ENCODE measurements at places on chromosomes 13 and 19. TPM values are rescaled to one million over a fixed set of nuclear protein-coding genes. Genes with fewer than 3 reads are reported as not detected.
A peak's percentile ranks its signal among the peaks of the same experiment; 100 is the strongest.

The LILRB5 gene
- not detected for total RNA-seq

- DNase-seq: peak; percentile 56
Measured at GRCh38 chr19:14536926-14537692, 7.7 kb downstream of the TECR start.

DNA sequence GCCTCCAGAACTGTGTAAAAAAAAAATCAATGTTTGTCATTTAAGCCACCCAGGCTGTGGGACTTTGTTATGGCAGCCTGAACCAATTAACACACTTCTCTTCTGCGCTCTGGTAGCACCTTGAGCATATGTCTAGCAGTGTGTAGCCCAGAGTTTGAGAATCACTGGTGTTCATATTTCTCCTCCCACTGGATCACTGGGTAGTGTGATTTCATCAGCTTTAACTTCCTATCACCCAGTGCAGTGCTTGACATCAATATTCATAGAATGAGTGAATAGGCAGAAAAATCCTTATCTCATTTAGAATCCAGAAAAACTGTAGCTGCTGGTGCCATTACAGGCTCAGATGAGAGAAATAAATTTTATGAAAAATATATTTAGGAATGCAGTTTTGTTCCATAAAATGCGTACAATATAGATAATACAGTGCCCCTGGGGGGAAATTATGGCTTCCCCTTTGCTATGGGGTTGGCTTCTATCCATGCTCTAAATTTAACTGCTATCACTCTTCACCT, 30.7 kb upstream of the WASF3 start:
- DNase-seq: no peak

The SBNO2 gene
- total RNA-seq: 82.8 TPM

GRCh38 chr19:581399-582111, 8.1 kb upstream of the HCN2 start:
- DNase-seq: no peak

DNA sequence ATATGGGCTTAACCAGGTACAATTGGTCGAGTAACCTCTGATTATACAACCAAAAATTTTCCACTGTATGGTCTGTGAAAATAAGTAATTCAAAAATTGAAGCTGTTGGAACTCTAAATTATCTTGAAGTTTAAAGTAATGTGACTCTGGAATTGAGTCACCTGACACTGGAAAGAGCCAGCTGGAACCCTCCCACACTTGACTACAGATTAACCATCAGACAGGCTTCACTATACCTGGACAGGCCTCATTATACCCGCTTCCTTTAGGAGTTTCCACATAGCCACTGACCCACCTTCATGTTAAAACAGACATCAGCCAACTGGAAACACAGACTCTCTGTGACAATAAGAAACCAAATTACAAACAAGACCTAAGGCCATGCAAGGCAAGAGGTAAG, 1.3 kb downstream of the ZNF433 start:
- DNase-seq: no peak

- DNase-seq: no peak
Measured at GRCh38 chr19:15419413-15420025, 731 bp upstream of the AKAP8L start.

The DIRAS1 gene
- 0.28 TPM for total RNA-seq

- no peak for DNase-seq
Measured at GRCh38 chr19:18185538-18185937, 7.5 kb upstream of the MPV17L2 start.

The PBX4 gene
- total RNA-seq: 23.4 TPM

The SLITRK5 gene
- total RNA-seq: not detected

DNA sequence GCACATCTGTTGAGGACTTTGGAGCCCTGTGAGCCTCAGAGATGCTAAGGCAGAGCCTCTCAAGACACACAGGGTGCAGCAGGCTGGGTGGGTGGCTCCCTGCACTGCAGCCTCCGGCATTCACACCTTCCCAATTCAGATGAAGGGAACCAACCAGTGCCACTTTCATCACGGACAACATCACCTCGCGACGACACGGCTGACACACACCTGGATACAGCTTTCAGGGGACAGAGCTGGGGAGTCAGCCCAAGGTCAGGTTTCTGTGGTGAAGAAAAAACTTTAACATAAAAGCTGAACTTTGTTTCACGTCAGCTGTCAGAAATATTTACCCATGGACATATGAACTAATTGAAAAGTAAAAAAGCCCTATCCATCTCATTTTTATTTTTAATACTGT, 24.9 kb upstream of the ARHGEF7 start:
- DNase-seq: no peak

DNA sequence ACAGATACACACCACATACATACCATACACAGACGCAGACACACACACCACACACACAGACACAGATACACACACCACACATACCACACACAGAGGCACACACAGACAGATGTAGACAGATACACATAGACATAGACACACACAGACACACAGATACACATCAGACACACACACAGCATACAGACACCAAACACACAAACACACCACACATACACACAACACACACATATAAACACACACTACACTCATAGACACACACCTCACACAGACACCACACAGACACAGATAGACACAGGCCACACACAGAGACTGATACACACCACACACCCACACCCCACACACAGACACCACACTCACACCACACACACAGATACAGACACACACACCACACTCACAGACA, 24.9 kb upstream of the SLC7A10 start:
- DNase-seq: no peak

All from activated T-helper 2 cell treated with anti-CD3 and anti-CD28 coated beads, Interferon-gamma antibody, Interleukin-2, Interleukin-4, amounts not matched to agents 10 μg/mL and 5 μg/mL and 100 μg/mL, durations not matched to agents 14 hours and 24 hours and 36 hours (primary cell).